Cerebellum (tissue), 4 donors: ENCODE measurements at places on chromosomes 6 and 20. TPM values are rescaled to one million over a fixed set of nuclear protein-coding genes. Genes with fewer than 3 reads are reported as not detected.

DNA sequence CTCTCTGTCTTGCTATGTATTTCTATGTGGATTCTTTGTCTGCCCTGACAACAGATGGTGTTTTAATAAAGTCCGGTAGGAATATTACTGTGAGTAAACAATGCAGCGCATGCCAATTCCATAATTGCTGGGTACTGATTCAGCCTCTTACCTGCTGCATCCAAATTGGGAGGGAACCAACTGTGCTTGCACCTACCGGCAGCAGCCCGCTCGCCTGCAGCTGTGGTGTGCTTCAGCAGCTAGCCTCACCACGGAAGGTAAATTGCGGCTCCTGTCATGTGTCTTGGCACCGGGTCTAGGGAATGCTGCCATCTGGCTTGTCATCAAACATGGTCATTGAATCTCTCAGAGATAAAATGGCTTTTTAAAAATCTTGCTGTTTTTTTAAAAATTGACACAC lies 704.8 kb upstream of the SLC35B3 start:
- DNase-seq, result peak; percentile 45

GRCh38 chr20:1010659-1011058 lies 8.5 kb upstream of the RSPO4 start:
- DNase-seq, result no peak

DNA sequence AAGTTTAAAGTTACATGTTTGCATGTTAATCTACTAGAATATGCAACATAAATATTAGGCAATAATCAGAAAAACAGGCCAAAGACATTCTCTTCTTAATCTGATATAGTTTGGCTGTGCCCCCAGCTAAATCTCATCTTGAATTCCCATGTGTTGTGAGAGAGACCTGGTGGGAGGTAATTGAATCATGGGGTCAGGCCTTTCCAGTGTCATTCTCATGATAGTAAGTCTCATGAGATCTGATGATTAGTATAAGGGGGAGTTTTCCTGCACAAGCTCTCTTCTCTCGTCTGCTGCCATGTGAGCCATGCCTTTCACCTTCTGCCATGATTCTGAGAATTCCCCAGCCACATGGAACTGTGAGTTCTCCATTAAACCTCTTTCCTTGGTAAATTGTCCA lies 1241.7 kb upstream of the ADGRB3 start:
- no peak for DNase-seq

DNA sequence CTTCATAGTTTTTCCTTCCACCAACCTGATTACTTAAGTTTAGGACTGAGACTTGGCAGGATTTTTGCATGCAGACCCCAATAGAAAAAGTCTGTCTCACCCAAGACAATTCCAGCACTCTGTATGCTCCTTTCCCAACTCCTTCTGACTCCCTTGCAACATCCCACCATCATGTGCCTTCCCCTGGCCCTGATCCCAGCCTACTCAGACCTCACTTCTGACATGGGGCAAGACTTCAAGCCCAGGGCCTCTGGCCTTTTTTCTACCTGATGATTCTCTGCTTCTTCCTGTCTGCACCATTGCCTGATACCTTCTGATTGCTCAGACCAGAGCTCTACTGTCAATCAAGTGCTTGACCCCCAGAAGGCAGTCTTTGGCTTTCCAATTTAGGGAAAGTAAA lies 96.6 kb downstream of the HAO1 start:
- no peak for DNase-seq

DNA sequence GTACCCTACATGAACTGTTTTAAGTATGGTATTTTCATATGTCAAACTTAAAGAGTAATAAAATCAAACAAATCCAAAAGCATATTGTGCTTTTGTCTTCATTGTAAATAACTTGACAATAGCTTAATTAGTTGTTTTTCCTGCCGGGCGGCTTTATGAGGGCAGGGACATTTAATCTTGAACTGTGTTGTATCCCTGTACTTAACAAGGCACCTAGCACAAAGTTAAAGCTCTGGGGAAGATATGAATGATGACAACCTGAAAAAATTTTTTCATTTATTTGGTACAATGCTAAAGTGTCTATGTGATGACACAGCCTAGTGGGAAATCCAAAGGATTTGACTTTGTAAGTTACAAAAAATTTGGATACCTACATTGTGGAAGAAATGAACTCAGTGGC lies 502 bp upstream of the HACE1 start:
- no peak for DNase-seq

GRCh38 chr6:124033501-124033900 lies 229.8 kb downstream of the NKAIN2 start:
- no peak for DNase-seq

- no peak for DNase-seq
Measured at GRCh38 chr6:163122365-163122764, 292.2 kb upstream of the QKI start.

GRCh38 chr6:165118736-165119135 lies 190.7 kb downstream of the C6orf118 start:
- no peak for DNase-seq

- DNase-seq, result peak; percentile 88
Measured at GRCh38 chr20:346640-347316, at the start of gene NRSN2. Gene NRSN2 (plus strand): TSS chr20:347111. CDS start chr20:349644, 2,533 bp downstream.

The LPA gene
- total RNA-seq, result 4.4 TPM

The MAS1 gene
- total RNA-seq, result 0.09 TPM

The REM1 gene
- not detected for total RNA-seq

The MEI4 gene
- total RNA-seq, result 0.73 TPM

The YTHDF1 gene
- total RNA-seq, result 18.8 TPM

The HLA-DMB gene
- 1.5 TPM for total RNA-seq

The IPCEF1 gene
- total RNA-seq, result 4.4 TPM
